ENCODE measurements at places on chromosomes 5 and 9. TPM values are rescaled to one million over a fixed set of nuclear protein-coding genes. Genes with fewer than 3 reads are reported as not detected.

SPINK13 gene
- total RNA-seq = not detected

IL5 gene
- total RNA-seq = not detected

IFNE gene
- total RNA-seq = 0.43 TPM

BSPRY gene
- not detected for total RNA-seq

DNA sequence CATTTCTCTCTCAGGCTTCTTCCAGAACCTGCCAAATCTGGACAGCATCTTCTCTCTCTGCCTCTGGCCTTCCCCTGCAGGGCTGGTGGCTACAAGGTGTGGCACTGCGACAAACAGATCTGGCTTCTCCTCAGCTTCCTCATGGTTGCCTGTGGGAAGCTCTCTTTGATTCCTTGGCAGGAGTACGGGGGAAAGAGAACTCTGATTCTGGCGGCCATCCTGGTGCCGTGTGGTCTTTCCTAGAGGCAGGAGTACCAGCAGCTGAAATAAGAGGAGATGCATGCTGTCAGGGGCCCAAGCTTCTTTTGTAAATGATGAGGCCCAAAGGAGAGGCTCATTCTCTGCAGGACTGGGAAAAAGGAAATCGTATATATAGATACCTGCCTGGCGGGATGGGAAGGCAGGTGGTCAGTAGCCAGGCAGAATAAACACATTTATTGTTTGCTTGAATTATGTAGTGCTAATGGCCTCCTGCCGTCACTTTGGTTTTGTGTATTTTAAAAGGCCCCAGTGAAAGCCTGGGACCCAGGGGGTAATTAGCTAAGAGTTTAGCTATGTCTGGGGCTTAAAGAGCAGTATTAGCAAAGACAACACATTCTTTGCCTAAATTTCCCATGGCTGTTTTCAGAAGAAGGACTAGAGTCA is at the start of gene CER1:
CER1 (minus strand) TSS at position 343 of the 645 bp plus-strand sequence; CDS start at position 282, 61 bp downstream.
- no peak for DNase-seq

DNA sequence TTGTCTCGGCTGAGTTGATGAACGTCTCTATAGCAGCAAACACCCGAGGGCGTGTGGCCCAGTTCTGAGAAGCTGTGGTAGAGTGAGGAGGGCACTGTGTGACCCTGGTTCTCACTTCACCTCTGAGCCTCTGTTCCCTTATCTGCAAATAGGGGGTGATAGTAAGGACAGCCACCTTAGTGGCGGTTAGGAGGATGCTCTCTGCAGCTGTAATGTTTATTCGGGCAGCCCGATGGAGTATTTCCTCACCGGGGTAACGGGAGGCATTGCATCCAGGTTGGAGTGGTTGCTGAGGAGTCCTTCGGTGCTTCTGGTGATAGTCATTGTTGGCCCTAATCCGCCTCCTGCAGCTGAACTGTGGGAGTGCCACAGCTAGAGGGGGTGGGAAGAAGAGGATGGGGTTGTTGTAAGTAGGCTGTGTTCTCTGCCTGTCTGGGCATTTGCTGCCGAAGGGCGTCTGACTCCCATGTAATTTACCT is 13.9 kb downstream of the PRRC2B start:
- DNase-seq = no peak

GRCh38 chr9:125842242-125842641 is 95.1 kb downstream of the PBX3 start:
- DNase-seq = no peak

DNA sequence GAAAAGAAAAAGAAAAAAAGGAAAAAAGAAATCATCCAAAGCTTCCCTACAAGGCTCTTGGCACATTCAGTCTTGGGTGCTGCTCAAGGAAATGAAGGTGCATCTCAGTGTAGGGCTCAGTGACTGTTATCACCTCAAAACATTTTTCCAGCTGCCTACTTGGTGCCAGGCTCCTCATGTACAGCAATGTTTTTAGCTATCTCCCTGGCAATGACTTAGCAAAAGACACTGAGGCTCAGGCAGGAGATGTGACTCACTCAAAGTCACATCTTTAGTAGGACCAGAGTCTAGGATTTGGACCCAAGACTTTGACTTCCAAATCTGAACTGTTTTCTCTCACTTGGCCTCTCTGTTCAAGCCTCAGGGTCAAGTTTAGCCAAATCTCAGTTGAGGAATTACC is 264.2 kb downstream of the CRB2 start:
- peak; percentile 8 for DNase-seq

DNA sequence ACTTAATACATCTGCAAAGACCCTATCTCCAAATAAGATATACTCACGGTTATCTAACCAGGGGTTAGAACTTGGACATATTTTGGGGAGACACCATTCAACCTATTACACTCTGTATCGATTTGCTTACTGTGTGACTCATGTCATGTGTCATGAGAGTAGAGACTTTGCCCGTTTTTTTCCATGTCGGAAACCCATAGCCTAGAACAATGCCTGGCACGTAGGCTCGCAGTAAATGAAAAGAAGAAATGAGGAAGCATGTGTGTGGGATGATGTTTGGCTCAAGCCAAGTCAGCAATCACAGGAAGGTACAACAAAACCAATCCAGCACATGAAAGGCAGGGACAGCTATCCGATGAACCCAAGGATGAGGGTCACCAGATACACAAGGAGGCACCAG is 94.6 kb upstream of the DNAH5 start:
- DNase-seq = peak; percentile 73

- peak; percentile 86 for DNase-seq
Observed at GRCh38 chr9:81737871-81738507, 48.6 kb upstream of the TLE1 start.

DNA sequence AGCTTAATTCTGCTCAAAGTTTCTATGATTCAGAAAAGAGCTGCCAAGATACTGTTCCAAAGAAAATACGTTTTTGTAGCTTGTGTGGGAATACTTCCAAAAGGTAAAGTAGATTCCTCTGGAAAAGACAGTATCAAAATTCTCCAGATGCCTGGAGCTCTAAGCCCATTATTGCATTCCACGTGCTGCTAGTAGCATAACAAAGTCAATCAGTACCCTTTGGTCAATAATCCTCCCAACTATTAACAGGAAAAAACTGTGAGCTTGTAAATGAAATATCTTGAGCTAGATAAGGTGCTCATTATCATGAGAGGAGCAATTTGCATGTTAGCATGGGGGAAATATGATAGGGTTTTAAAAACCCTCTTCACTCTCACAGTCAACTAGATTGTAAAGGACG is 229.5 kb upstream of the TYRP1 start:
- no peak for DNase-seq

DNA sequence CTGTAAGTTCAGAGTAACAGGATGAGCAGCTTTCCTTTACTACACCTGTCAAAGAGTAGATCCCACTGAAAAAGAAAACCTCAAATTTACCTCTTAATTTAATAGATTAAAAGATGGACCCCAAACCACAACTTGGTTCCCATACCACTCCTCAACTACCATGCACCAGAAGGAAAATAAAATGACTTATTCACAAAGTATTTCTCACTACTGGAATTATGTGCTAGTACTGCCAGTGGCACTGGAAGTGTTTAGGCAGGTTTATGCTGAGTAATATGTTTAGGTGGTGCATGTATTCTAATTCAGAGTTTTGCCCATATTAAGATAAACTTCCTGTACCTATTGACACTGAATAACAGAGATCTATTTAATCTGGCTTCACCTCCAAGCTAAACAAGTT is 6.6 kb downstream of the PLK2 start:
- DNase-seq = peak; percentile 23

DNA sequence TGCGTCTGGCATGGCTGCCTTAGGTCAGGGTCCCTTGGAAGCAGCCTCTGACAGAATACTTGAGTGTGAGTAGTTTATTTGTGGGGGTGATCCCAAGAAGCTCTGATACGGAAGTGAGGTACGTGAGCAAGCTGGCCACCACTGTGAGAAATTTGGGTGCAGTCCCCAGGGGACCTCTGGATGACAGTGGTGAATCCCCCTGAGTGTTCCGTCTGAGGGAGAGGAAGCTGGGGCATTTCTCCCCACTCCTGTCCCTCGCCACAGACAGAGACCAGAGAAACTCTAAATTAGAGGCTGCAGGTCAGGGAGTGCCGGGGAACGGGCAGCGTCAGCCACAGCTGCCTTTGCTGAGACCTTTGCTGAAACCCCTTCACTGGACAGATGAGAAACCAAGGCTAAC is 155.9 kb upstream of the COL5A1 start:
- no peak for DNase-seq

GRCh38 chr5:151085517-151086041 is 4.7 kb upstream of the TNIP1 start:
- DNase-seq = no peak

All from HT1080 (cell line).